ENCODE measurements at places on chromosomes 2 and 18.

DNA sequence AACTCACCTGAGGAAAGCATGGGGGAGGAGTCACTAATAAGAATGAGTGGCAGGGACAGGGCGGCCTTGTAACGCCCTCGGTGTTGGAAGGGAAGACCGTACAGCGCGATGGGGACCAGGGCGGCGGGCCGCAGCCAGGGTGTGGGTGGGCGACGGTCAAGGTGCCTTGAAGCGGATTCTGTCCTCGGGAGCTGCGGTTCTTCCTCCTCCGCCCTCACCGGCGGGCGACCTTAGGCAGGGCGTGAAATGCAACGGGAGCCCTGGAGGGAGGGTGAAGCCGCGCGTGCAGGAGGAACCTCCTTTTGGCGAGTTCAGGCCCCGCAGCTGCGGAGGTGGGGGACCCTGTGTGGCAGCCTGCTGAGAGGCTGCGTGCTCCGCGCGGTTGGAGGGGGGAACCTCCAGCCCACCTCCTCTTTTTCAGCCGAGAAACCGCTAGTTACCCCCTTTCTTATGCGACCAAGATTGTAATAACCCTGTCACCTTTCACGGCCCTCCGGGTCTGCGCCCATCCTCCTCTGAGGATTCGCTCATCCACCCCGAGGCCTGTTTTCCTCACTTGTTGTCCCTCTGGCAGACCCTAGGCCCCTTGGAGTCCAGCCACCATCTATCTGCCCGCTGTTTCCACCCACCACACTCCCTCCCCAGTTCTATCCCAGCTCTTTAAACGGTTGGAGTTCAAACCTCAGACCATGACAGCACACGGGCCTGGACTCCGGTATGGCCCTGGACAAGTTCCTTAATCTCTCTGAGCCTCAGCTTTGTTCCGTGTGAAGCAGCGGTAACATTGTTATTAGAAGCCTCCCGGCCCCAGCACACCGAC is 823 bp upstream of the RNU2-63P start:
- peak; percentile 76 for DNase-seq

- DNase-seq = no peak
Observed at GRCh38 chr2:71566372-71566771, 113.0 kb downstream of the DYSF start.

GRCh38 chr2:207061181-207061580 is 104.6 kb downstream of the KLF7 start:
- DNase-seq = no peak

- peak; percentile 54 for DNase-seq
Observed at GRCh38 chr2:178241844-178242551, 47.7 kb downstream of the OSBPL6 start.

DNA sequence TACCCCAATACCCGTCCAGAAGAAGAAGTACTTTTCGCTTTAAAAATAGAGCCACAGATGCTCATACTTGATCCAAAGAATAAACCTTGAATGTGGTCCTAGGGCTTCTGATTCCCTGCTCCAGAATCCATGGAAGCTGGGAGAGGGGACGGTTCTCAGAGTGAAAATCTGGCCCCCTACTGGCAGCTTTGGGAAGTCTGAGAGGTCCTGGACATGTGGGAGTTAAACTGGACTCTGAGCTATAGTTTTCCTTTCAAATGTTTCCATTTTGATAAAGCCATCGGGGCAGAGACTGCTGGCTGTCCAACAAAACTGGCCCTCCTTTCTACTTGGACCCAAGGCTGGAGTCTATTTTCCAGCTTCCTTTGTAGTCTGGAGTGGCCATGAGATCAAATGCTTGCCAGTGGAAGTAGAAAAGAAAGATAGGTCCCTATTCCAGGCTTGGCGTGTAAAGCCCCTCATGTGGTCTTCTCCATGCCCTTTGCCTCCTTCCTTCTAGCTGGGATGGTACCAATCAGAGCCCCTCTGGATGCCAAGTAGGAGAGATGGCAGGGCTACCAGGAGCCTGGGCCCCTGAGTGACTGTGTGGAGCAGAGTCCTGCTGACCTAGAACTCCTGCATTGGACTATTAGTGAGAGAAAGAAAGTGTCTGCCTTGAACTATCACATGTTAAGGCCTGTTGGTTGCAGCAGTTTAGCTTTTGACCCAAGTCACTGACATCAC is 37.7 kb upstream of the TBC1D8 start:
- DNase-seq = peak; percentile 68

DNA sequence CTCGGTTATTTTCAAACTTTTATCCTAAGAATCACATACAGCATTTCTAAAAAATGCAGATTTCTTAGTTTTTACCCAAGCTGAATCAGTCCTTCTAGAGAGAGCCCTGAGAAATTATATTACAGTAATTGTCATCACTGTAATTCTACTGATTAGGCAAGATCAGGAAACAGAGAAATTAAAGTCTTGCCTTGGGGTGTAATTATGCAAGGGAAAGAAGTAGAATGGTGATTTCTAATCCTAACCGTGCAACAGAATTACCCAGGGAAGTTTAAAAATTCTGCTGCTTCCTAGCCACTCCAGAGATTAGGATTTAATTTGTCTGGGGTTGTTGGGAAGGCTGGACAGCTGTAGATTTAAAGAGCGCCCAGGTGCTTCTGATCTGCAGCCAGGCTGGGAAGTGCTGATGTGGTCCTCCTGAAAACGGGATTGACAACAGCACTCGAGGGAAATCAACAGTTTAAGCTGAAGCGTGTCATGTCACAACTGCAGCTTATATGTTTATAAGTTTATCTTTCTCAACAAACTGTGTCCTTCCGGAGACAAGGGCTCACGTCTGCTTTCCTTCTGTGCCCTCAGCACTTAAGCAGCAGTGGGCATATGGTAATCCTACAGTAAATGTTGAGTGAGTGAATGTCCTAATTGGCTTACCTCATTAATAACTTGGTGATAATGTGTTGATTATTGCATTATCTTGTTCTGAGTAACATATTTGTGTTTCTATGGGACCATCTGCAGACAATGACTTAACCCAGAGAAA is 671.9 kb upstream of the SOX11 start:
- DNase-seq = no peak

GRCh38 chr2:67524213-67524612 is 127.1 kb downstream of the ETAA1 start:
- no peak for DNase-seq
